ENCODE measurements at places on chromosomes 16 and 17.

- peak; percentile 34 for DNase-seq
Measured at GRCh38 chr17:1511756-1512321, 4.6 kb downstream of the INPP5K start.

- DNase-seq, result peak; percentile 43
Measured at GRCh38 chr17:50816771-50817751, 18.3 kb upstream of the WFIKKN2 start.

GRCh38 chr16:69243479-69243878 is 56.5 kb downstream of the SNTB2 start:
- no peak for DNase-seq

- DNase-seq, result no peak
Measured at GRCh38 chr16:743794-744500, 3.1 kb upstream of the CIAO3 start.

- no peak for DNase-seq
Measured at GRCh38 chr16:25012525-25012991, 2.6 kb downstream of the ARHGAP17 start.

DNA sequence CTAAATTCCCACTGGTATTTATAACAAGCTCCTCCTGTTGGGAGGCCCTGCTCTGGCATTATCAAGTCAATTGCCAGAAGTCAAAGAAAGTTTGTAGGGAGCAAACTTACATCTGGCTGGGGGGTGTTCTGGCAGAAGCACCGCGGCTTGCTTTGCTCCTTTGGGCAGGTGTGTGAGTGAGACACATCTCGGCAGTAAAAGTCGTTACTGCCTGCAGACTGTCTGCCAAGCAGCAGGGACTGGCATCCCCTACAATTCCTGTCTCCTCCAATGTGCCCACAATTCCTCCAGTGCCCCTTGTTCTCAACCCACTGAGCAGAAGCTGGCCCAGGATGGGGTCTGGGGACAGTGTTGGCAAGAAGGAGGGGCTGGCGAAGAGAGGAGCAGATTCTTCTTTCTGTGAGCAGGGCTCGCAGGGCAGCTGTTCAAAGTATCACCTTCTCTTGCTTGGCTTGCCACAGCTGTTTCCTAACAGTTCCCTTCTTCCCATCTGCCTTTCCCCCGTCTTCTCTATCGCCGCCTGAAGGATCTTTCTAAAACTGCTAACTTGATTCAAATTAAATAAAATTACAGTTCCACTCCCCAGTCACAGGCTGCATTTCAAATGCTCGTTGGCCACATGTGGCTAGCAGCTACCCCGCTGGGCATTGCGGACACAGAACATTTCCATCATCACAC is 30.2 kb downstream of the SPACA3 start:
- no peak for DNase-seq

- no peak for DNase-seq
Measured at GRCh38 chr17:41735744-41736143, 1.3 kb upstream of the HAP1 start.

- DNase-seq, result no peak
Measured at GRCh38 chr16:31376705-31377104, 16.4 kb upstream of the ITGAD start.

DNA sequence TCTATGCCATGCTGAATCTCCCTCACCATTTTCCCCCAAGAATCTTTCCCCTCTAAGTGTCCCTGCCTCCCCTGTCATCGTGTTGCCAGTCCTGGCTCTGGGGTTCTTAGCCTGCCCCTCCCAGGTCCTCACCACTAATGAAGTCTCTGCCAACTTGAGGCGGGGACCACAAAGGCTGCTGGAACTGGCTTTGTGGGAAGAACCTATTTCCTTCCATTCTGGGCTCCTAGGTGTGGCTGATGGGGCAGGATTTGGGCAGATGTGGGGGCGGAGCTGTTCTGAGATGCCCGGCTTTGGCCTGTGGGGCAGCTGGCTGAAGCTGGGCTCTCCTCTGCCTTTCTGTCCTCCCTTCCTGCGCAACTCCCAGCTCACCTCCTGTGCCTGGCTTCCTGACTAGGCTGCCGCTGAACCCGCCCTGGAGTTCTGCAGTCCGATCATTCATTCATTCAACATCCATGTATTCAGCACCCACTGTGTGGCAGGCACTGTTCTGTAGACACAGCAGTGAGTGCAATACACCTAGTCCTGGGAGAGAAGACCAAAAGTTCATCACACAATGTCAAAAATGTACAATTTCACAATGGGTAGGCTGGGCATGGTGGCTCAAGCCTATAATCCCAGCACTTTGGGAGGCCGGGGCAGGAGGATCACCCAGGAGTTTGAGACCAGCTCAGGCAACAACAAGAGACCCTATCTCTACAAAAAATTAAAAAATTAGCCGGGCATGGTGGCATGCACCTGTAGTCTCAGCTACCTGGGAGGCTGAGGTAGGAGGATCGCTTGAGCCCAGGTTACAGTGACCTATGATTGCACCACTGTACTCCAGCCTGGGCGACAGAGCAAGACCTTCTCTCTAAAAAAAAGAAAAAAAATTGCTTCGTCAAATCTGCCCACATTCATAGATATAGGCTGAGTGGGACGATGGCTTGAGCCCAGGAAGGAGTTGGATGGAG is 1.9 kb upstream of the SNN start:
- no peak for DNase-seq

Data from hematopoietic multipotent progenitor cell treated with erythropoietin and hydrocortisone succinate and interleukin-3 and kit ligand, for 8 days (in vitro differentiated cells).